ENCODE measurements at places on chromosomes 6 and 20. TPM values are rescaled to one million over a fixed set of nuclear protein-coding genes. Genes with fewer than 3 reads are reported as not detected.

The CGA gene
- total RNA-seq: not detected

The ID4 gene
- not detected for total RNA-seq

The SLC17A2 gene
- not detected for total RNA-seq

The ULBP3 gene
- total RNA-seq: 11.0 TPM

The AK9 gene
- total RNA-seq: 1.2 TPM

The ZBTB46 gene
- total RNA-seq: 9.1 TPM

The RSPO3 gene
- total RNA-seq: not detected

The JAG1 gene
- total RNA-seq: 6.2 TPM

The OR2J3 gene
- total RNA-seq: not detected

The PRDM13 gene
- under 0.01 TPM for total RNA-seq

The MUC22 gene
- total RNA-seq: not detected

The FILIP1 gene
- total RNA-seq: under 0.01 TPM

The CYP24A1 gene
- 0.51 TPM for total RNA-seq

The SNAP91 gene
- total RNA-seq: not detected

The ASIP gene
- total RNA-seq: not detected

The TMC2 gene
- not detected for total RNA-seq

The ENPP3 gene
- total RNA-seq: not detected

The SLC35D3 gene
- not detected for total RNA-seq

The FRK gene
- 1.9 TPM for total RNA-seq

The SNAP25 gene
- total RNA-seq: 0.58 TPM

The TPD52L2 gene
- total RNA-seq: 119 TPM

The KIF25 gene
- not detected for total RNA-seq

The MLIP gene
- 4.3 TPM for total RNA-seq

The POM121L2 gene
- total RNA-seq: not detected

The SMIM13 gene
- total RNA-seq: 11.4 TPM

The THBS2 gene
- 18.6 TPM for total RNA-seq

The GATA5 gene
- not detected for total RNA-seq

The PANK2 gene
- 67.5 TPM for total RNA-seq

The OXT gene
- total RNA-seq: not detected

The SIRPB2 gene
- total RNA-seq: not detected

The GJA10 gene
- total RNA-seq: not detected

The RAMACL gene
- not detected for total RNA-seq

The ENPP5 gene
- total RNA-seq: 1.3 TPM

The NOX3 gene
- total RNA-seq: not detected

The CST9 gene
- not detected for total RNA-seq

The SRF gene
- 29.5 TPM for total RNA-seq

The WDR27 gene
- 25.1 TPM for total RNA-seq

The KIAA0408 gene
- 5.0 TPM for total RNA-seq

All from LHCN-M2 (cell line).